Fibroblast of upper back skin (primary cell): ENCODE measurements at places on chromosomes 3 and 15.

DNA sequence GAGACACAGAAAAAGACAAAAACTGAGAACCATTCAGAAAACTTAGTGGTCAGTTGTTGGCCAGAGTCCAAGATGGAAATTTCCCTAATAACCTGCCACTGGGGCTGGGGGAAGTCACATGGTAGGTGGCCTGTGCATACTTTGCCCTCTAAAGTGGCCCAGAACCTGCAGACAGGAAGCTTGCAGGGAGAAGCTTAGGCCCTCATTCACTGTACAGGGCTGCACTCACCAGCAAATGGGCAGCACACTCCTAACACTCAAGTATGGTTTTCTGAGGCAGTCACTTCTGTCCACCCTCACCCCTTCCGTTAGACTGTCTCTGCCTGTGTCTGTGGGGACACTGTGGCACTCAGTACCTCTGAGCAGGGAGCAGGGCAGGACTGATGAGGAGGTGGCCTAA lies 14.5 kb upstream of the RNU6-1 start:
- no peak for DNase-seq

DNA sequence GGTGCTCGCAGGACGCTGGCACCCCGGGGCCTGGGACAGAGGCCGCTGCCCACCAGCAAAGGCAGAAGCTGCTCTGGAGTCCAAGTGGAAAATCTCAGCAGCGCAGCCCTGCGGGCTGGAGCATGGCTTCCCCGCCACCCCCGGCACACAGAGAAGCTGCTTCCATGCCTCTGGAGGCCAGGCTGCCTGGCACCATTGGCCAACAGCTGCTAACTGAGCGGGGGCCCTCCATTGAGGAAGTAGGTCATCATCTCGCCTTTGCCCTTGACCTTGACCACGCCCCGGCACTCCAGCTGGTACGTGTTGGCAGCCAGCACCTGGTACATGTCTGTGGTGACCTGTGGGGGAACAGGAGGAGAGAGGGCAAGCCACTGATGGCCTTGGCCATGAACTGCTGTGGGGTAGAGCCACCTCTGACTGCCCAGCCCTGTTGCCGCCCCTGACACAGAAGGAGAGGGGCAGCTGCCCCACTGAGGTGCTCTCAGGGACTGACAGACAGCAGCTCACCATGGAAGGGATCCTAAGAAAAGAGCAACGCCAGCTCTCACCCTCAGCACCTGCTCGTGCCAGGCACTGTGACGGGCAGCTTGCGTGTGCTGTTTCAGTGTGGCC lies 82.8 kb downstream of the SEC22A start:
- no peak for DNase-seq

- DNase-seq, result peak; percentile 16
Observed at GRCh38 chr3:195030791-195031321, 240.1 kb downstream of the XXYLT1 start.

- DNase-seq, result no peak
Observed at GRCh38 chr15:65611888-65612615, 1.1 kb upstream of the INTS14 start.

DNA sequence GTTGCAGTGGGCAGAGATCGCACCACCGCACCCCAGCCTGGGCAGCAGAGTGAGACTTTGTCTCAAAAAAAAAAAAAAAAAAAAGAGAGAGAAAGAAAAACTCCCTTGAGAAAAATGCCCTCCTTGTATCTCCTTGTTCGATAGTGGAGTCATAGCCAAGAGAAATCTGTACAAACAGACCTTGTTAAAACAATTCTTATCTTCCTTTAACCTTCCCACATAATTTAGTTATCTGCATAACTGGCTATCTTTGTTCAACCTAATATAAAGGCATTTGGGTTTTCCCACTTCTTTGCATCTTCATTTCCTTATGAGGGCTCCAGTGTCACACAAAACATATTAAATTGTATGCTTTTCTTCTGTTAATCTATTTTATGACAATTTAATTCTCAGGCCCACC lies 65.1 kb upstream of the ATP11B start:
- DNase-seq, result no peak

DNA sequence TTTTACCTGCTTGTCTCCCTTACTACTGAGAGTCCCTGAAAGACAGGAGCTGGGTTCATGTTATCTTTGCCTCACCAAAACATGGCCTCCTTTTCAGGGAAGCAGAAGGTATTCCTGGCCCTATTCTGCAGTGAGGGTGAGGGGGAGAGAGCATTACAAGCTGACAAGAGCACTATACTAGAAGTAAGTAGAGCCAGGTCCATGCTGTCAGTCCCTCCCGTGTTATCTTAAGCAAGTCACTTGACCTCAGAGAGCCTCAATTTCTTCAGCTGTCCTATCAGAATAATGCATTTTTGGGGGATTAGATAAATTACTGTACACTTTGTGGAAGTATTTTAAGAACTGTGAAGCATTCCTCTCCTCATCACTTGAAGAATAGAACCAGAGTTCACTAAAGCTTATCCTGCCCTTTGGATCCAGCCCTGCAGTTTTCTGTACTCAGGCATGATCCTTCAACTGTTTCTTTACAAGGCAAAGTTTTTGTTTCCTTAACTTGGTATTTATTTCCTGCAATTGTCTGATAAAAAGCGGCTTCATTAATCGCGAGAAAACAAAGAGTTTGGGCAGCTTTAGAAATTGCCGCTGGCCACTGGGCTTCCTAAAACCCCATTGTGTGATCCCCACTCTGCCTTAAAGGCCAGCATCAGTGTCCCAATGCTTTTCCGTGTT lies 213.9 kb downstream of the CDIN1 start:
- no peak for DNase-seq

GRCh38 chr3:18064586-18064985 lies 322.2 kb upstream of the TBC1D5 start:
- no peak for DNase-seq

DNA sequence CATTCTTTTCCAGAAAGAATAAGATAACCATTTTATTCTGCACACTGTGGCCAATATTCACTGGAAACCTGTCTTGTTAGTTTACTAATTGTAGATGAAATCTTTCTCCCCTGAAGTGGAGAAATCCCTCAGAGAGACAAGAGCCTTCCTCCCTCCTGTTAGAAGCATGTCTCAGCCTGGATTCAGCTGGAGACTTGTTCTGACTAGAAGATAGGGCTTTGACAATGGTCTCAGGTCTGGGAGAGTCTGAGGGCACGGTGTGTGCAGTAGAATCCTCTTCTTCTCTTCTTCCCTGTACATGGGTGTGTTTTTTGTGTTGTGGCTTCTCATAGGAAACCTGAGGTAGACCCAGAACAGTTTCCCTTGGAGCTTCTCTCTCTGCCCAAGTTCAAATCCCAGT lies 19.9 kb downstream of the CCK start:
- no peak for DNase-seq

DNA sequence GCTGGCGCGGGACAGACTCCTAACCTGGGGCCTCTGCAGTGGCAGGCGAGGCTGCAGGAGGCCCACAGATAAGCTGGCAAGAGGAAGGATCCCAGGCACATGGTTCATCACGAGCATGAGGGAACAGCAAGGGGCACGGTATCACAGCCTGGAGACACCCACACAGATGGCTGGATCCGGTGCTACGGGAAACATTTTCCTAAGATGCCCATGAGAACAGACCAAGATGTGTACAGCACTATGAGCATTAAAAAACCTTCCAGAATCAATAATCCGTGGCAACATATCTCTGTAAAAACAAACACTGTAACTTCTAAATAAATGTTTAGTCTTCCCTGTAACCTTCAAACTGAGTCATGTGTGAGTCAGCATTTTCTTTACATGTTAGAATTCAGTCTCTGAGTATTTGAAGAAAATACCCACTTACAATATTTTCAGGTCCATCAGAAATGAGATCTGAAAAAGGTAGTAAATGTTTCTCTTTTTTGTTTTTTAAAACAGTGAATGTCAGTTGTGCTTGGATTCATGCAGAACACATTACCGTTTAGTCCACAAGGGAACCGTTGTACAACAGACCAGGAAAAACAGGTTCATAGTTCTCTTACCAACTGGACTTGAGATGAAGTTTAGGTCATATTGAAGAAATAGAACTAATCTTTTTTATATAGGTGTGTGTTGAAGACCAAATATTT lies 75.9 kb downstream of the BOC start:
- peak; percentile 59 for DNase-seq

DNA sequence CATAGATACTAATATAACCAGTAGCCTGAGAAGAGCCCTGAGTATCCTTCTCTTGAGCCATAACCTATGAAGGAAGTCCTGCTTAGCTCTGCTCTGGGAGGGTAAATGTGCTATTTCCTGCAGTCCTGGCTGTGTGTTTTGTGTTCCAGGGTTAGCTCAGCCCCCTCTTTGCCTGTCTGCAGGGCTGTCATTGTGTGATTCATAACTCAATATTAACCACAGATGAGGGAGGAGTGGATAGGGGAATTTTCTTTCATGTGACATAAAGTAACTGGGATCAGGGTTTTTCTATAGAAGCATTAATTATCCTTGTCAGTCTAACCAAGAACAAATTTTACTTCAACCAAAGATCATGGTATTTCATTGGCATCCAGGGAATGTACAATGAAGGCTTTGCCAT lies 183.3 kb upstream of the ZBTB20 start:
- DNase-seq, result peak; percentile 92

- DNase-seq, result peak; percentile 74
Observed at GRCh38 chr3:112376992-112377391, 44.0 kb downstream of the CD200 start.

DNA sequence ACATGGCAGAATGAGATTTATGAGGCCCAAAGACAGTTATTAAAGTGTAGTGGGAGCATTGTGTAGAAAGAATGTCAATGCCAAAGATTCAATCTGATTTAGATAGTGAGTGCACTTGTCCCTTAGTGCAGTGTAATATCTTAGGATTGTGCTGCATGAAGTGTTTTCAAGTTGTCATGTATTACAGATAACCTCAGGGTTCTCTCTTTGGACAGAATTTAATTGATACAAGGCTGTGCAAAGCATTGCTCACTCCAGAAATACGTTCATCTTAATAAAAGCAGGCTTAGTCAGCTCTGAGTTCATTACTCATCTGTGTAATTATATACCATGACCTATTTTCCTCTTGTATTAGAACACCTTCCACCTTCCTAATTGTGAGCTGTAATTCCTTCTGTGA lies 16.0 kb upstream of the GPR171 start:
- DNase-seq, result peak; percentile 88

DNA sequence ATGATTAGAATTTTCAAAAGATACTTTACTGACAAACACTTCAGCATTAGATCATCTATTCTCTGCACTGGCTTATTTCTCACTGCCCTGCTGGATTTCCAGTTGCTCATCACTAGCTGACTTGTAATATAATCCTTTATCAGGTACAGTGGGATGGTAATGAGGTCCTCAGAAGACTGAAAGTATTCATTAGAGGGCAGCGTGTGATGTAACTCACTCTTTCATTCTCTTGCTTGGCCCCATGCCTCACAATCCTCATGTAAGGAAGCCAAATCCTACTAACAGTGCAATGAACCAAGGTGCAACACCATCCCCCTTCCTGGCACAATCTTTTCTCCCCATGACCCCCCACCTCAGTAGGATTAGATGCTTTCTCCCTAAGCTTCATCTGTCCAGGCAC lies 289.9 kb downstream of the CTNNB1 start:
- no peak for DNase-seq

DNA sequence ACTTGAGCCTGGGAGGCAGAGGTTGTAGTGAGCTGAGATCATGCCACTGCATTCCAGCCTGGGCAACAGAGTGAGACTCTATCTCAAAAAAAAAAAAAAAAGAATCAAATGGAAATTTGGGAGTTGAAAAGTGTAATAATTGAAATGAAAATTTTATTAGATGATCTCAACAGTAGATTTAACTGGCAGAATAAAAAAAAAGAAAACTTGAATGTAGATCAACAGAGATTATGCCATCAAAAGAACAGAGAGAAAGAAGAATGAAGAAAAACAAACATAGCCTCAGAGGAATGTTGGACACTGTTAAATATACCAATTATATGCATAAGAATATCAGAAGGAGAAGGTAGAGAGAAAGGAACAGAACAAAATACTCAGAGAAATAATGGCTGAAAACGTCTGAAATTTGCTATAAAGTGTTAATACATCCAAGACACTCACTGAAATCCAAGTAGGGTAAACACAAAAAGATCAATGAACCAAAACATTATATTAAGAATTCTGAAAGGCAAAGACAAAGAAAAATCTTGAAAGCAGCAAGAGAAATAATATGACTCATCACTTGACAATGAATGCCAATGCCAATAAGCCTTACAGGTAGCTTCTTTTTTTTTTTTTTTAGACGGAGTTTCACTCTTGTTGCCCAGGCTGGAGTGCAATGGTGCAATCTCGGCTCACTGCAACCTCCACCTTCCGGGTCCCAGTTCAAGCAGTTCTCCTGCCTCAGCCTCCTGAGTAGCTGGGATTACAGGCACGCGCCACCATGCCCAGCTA lies 14.6 kb upstream of the ELP6 start:
- DNase-seq, result no peak

DNA sequence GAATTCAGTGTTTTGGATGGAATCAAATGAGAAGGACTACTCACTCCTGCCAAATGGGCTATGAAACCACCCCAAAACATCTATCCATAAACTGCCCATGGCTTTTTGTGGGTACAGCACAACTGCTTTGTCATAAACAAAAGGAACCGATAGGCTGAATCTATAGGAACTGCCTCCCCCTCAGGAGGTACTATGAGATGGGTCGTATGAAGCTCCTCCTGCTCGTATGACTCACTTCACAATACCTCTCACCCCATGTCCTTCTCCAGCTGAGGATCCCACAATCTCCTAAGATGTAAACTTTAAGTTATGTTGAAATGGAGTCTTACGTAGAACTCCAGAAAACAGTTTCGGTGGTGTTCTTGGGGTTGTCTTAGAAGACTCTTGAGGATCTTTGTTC lies 129.9 kb upstream of the SAMMSON start:
- peak; percentile 52 for DNase-seq

GRCh38 chr3:143333367-143333766 lies 213.8 kb downstream of the CHST2 start:
- DNase-seq, result no peak

DNA sequence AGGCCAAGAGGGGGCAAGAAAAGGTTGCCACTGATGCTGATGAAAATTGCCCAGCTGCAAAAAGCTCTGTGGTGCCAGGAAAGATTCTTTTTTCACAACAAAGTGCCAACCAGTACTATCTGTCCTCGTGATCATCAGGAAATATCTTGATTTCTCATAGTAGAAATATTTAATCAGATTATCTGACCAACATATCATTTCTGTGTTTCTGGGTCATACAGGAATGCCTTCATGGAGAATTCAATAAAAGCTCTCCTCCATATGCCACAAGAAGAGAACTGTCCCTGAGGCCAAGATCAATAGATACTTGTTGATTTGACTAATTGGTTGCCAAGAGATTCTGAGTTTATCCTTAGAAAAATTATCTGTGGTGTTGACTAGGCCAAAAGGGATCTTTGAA lies 63.5 kb downstream of the FSIP1 start:
- DNase-seq, result no peak
